ENCODE measurements at places on chromosomes 11 and 22. TPM values are rescaled to one million over a fixed set of nuclear protein-coding genes. Genes with fewer than 3 reads are reported as not detected.

PICALM gene
- total RNA-seq, result 34.5 TPM

RHOG gene
- 27.5 TPM for total RNA-seq

BRSK2 gene
- total RNA-seq, result 44.2 TPM

RAB1B gene
- total RNA-seq, result 48.2 TPM

RFPL2 gene
- total RNA-seq, result not detected

UBE2L6 gene
- 10.2 TPM for total RNA-seq

TIRAP gene
- 6.1 TPM for total RNA-seq

OR8G1 gene
- total RNA-seq, result not detected

IFITM1 gene
- 15.1 TPM for total RNA-seq

NLRP14 gene
- 0.08 TPM for total RNA-seq

MYRF gene
- 43.9 TPM for total RNA-seq

TRIM6 gene
- total RNA-seq, result 0.87 TPM

GAL gene
- total RNA-seq, result 0.38 TPM

Measured in pancreas (tissue), 10 donors.